ENCODE measurements at places on chromosomes 4 and X.

DNA sequence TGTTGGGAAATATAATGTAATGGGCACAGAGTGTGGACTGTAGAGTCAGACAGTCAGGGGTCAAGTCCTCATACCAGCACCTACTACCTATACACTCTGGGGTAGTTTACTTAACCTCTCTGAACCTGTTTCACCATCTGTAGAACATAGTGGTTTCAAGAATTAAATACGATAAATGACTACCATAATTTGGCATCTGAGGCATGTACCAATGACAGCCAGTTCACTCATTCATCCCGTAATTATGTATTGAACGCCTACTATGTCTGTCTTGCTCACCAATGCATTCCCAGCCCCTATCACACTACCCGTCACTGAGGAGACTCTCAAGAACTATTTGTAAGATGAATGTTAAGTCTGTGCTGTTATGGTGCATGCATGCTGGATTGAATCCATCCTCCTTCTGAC lies 2.0 kb upstream of the FGB start:
- DNase-seq: no peak

DNA sequence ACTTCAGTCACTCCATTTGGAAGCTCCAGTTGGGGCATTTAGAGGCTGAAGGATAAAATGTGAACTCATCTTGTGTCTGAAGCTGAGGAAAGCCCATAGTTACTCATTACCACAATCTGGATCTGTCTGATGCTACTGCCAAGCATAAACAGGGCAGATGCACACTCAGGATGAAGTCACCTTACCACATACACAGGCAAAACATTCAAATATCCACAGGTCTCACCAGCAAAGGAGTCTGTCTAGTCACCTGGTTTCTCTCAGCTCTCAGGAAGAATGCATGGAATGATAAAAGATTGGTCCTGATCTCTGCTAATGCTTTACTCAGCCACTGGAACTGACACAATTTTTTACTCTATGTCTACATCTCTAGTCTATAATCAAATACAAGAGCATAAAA lies 13.0 kb upstream of the ODAPH start:
- DNase-seq: no peak

GRCh38 chr4:36198861-36199260 lies 45.5 kb downstream of the ARAP2 start:
- no peak for DNase-seq

DNA sequence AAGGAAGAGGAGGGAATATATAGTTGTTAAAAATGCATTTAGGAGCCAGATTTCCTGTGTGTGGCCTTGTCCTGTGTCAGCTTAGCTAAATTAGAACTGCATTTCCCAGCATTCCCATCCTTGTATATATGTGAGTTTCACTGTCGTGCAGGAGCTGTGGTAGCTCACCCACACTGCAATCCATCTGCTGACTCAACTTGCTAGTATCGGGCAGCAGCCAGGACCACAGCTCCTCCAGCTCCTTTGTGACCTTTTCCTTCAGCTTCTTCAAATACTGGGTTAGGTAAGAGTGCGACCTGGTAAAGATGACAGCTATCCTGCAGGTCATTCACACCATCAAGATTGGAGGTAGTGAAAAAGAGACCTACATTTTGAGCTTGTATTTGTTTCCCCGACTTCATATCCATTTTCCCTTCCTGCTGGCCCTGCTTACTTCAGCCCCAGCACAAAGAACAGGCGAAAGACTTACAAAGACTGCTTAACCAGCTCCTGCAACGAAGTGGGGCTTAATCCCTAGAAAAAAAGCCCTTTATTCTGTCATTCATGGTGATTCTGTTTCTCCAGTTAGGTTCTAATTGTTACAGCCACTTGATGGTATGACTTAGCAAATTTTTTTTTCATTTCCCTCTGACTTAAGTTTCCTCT lies 11.4 kb downstream of the ASIC5 start:
- DNase-seq: no peak

DNA sequence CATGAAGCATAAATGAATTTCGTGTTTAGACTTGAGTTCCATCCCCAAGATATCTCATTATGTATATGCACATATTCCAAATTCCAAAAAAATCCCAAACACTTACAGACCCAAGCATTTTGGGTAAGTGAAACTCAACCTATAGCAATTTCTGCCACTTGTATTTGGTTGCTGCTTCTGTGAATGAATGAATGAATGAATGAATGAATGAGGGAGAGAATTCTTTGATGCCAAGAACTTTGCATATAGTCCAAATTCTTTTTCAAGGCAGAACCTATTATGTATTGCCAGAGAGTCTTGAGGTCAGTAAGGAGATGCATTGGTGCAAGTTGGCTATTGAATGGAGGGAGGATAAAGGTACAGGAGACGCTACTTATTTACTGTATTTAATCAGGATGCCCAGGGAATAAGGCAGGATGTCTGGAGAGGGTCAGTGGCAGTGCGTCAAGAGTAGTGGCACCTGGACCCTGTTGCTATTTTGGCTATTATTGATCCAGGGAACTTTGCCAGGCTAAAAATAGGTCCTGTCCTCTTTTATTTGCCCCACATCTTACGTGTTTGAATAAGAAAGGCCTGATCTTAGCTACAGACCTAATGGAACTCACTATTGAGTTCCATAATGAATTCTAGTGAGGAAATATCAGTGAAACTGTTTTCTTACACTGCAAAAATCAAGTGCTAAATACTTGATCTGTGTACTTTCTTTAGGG lies 33.9 kb downstream of the ANAPC4 start:
- no peak for DNase-seq

DNA sequence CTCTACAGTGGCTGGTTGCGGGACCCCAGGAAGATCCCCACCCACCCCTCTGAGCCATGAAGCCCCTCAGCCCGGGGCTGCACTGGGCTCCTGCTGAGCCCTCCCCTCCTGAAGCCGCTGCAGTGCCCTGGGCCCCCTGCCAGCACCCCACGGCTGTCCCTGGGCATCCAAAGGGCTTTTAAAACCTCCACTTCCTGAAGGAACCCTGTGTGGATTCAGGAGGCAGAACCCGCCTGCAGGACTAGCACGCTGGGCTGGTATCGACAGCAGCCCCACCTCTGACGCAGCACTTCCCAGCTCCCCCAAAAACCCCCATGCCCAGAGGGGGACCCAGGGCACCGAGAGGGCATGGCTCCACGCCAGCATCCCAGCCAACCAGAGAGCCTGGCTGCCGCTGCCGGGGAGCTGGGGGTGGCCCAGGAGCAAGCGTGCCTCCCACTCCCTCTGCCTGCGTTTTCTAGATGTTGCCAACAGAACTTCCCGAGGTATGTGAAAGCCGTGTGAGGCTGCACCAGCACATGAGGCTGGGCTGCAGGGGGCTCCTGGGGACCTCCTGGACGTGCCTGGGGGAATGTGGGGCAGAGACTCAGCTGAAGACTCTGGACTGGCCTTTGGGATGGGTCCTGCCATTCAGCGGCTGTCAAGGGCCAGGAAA lies 6.3 kb downstream of the MXD4 start:
- DNase-seq: no peak

DNA sequence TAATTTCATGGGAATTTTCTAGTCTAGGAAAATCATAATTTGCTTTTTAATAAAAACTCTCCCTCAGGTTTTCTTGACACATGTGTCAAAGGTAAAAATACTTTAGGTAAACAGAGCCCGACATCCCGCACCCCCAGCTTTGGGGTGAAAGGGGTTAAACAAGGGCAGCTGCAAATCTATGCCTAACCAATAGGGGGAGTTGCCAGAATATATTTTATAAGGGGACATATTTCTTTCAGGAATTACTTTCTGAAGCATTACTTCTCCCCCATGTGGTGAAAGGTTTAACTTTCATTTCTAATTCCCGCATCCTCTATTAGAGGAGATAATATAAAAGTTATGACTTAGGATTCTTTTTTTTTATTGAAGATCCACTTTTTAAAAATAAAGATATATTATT lies 53.9 kb upstream of the HEPH start:
- DNase-seq: no peak

DNA sequence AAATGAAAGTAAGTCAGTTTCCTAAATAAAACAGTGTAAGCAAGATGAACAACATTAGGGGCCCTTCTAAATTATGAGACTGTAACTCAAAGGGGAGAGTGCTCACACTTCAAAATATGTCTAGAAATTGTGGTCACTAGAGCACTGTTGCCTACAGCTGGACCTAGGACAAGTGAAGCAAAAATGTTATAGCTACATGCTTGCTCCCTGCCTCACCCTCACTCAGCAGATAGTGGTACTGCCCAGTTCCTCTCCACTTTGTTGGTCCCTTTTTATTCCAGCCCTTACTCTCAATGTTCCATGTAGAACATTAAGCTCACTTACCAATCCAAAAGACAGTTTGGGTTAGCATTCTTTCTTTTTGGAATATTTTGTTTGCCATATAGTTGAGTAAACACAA lies 147.3 kb downstream of the GRIA3 start:
- no peak for DNase-seq

- no peak for DNase-seq
Measured at GRCh38 chr4:152607178-152607577, 71.3 kb upstream of the FBXW7 start.

- DNase-seq: no peak
Measured at GRCh38 chrX:10922159-10922558, 189.0 kb upstream of the HCCS start.

GRCh38 chr4:1200425-1201035 lies 28.1 kb upstream of the SPON2 start:
- DNase-seq: no peak

DNA sequence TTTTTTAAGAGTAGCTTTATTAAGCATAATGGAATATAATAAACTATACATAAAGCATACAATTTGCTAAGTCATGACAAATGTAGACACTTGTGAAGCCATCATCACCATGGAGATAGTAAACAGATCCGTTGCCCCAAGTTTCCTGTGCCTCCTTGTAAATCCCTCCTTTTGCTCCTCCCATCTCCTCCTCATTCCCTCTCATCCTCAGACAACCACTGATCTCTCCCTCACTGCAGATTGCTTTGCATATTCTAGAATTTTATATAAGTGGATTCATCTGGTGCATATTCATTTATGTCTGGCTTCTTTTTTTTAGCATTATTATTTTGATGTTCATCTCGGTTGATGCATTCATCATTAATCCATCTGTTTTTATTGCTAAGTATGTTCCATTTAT lies 67.0 kb downstream of the CYTL1 start:
- DNase-seq: no peak

DNA sequence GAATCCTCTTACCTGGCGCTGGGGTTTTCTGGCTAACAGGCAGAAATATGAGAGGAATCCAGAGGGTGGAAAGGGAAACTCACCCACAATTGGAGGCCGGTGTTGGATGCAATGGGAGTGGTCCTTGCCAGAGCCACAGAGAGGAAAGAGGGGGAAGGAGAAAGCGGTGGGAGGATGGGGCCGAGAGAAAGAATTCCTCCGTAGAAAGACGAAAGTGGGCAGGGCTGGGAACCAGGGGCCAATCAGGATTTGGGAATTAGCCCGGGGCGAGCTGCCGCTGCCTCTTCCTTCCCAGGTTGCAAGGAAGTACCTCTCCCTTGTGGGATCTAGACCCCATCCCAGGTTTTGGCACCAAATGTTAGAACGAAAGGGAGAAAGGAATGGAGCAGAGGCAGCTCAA lies 83.1 kb upstream of the SPIN4 start:
- DNase-seq: no peak

- DNase-seq: no peak
Measured at GRCh38 chr4:135917011-135917410, 1615.3 kb downstream of the PCDH18 start.

GRCh38 chr4:89468602-89469001 lies 161.0 kb upstream of the GPRIN3 start:
- DNase-seq: no peak

DNA sequence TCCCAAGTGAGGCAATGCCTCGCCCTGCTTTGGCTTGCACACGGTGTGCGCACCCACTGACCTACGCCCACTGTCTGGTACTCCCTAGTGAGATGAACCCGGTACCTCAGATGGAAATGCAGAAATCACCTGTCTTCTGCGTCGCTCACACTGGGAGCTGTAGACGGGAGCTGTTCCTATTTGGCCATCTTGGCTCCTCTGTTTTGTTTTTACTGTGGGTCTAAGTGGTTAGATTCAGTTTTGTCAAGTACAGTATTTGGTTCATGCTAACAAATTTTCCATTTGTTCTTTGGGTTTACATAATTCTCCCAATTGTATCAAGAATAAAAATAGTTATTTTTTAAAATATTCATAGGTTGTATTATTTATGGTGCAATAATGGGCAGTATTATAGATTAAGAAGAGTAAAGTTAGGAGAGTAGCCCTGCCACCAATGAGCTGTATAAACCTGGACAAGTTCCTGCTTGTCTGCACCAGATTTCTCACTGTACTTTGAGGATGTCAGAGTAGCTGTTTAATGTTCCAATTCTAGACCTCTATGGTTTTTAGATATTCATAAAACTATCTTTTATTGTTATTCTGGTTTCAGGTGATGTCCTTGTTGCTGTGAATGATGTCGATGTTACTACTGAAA lies 23.4 kb downstream of the INTU start:
- DNase-seq: no peak

- DNase-seq: no peak
Measured at GRCh38 chr4:97404876-97405523, 738.3 kb downstream of the STPG2 start.

DNA sequence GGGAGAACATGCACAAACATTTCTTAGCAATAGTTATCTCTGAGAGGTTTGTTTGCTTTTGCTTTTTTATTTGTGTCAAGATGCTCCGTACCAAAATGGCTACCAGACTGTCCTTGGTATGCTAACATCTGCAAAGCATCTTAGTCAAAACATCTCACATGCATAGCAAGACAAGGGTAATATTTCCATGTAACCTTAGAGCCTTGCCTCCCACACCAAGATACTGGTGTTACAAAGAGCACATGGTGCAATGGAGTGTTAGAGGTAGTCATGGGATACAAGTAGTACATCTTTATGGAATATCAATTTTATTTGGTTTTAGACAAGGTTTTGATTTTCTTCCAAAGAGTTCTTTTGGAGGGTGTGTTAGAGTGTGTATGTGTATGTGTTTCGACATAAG lies 109.7 kb downstream of the NR3C2 start:
- no peak for DNase-seq

DNA sequence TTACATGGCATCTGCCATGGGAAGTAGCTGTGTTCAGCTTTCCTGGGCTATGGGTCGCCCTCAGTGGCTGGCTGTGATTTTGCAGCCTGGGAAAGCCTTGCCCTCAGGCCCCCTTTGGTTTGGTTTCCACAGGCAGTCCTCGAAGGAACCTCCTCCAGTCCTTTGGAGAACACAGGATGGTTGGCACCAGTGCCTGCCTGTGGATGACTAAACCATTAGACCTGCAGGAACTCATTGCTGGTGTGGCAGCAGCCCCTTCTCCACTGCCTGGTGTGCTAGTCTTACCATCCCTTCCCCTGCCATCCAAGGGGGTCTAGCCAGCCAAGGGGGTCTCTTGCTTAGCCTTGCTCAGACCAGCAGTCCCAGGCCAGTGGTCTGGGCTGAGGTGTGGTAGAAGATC lies 71.4 kb upstream of the PJA1 start:
- no peak for DNase-seq

DNA sequence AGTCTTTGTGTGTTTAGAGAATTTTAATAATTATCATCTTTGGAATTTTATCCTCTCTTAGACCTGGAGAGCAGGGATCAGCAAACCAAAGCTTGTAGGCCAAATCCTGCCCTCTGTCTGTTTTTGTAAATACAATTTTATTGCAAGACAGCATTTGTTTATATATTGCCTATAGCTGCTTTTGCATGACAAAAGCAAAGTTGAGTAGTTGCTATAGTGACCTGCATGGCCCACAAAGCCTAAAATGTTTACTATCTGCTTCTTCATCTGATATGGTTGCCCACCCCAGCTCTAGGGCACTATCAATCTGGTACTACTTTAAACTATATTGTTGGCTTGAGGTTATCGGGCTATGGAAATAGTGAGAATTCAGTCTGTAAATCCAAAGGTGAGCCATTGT lies 80.3 kb downstream of the GPAT3 start:
- DNase-seq: no peak

Measured in cortex of kidney (tissue), 1 donor.